ENCODE measurements at places on chromosomes 4 and X.
A peak's percentile ranks its signal among the peaks of the same experiment; 100 is the strongest.

DNA sequence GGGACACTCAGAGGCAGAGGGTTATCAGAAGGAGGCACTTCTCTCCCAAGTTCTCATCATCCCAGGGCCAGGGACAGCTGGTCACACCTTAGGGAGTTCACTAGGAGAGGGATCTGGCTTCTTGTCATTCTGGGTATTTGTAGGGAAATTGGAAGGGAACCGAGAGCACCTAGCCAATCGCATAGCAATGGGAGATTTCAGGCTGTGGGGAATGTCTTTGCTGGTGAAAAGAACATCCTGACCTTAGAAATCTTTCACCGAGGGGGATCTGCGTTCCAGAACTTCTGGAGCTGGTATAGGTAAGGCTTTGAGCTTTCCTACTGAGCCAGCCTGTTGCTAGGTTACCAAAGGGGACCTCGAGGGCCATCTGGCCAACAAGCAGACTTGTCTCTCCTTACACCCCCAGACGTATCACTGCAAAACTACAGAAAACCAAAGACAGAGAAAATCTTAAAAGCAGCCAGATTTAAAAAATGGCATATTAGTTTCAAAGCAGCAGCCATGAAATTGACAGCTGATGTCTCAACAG, 6.8 kb downstream of the HTT-AS start:
- no peak for DNase-seq

DNA sequence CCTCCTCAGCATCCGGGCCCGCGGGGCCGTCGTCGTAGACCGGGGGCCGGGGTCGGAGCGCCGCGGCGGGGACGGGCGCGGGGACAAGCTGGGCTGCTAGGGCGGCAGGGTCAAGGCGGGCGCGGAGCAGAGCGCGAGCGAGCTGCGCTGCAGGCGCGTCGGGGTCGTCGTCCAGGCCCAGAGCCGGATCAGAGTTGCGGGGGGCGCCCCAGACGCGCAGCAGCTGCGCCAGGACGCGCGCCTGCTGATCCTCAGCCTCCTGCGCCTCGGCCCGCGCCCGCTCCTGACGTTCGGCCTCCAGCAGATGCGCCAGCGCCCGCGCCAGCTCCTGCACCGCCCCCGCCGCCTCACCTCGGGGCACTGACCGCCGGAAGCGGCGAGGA, 3.5 kb downstream of the PCSK1N start:
- no peak for DNase-seq

GRCh38 chr4:26238778-26239679, 81.8 kb upstream of the RBPJ start:
- peak; percentile 33 for DNase-seq

- no peak for DNase-seq
Observed at GRCh38 chr4:174860588-174860987, 31.5 kb upstream of the GLRA3 start.

DNA sequence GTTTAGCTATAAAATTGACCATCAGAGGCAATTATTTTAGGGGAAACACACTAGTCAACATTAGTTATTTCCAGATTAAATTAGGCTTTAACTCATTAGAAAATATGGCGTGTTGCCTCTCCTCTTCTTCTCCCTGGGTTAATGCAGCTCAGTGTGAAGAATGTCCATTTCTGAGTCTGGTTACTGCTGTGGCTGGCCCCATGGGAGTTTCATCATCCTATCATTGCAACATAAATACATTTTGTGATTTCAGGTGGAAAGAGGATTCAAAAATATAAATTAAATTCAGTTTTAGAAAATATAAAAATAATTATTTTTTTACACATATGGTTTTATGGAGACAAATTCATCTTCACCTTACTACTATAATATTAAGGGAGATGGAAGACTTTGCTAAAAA, 288.5 kb upstream of the ARSJ start:
- DNase-seq = no peak

All from HT-29 (cell line).